ENCODE measurements at places on chromosomes 2 and 18. TPM values are rescaled to one million over a fixed set of nuclear protein-coding genes. Genes with fewer than 3 reads are reported as not detected.

The NMUR1 gene
- 0.50 TPM for total RNA-seq

DNA sequence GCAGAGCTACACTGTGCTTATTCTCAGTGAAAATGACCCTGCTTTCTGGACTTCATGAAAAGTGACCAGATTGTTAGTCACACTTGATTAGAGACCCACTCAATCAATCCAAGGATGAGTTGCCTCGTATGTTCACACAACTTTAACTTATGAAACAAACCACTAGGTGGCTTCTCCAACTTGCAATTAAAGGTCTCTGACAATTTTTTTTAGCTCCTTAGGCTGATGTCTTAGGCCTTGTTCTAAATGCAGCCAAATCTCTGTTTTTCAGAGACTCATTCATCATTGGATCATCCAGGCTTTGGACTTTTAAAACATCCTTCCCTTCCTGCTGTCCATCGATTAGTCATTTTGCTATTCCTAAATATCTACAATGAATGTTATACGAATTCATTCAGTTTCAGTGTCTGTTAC is 63.4 kb downstream of the MREG start:
- DNase-seq: peak; percentile 53

- peak; percentile 52 for DNase-seq
These were observed 27.9 kb downstream of the COL3A1 start for GRCh38 chr2:189002079-189002478.

DNA sequence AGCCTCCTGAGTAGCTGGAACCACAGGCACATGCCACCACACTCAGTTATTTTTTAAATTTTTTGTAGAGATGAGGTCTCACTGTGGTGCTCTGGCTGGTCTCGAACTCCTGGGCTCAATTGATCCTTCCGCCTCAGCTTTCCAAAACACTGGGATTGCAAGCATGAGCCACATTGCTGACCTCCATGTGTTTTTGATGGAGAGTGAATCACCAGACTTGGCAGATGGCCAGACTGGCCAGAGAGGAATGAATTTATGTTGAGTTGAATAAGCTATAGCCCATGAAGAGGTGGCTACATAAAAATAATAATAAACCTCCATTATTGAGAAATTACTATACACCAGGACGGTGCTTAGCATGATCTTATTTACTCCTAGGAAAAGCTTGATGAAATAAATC is 91.5 kb downstream of the MREG start:
- DNase-seq: peak; percentile 99

- no peak for DNase-seq
These were observed 3.3 kb downstream of the SP110 start for GRCh38 chr2:230216489-230216888.

- peak; percentile 35 for DNase-seq
These were observed 38.4 kb upstream of the COBLL1 start for GRCh38 chr2:164879901-164880535.
